ENCODE measurements at places on chromosomes 13 and 19.

DNA sequence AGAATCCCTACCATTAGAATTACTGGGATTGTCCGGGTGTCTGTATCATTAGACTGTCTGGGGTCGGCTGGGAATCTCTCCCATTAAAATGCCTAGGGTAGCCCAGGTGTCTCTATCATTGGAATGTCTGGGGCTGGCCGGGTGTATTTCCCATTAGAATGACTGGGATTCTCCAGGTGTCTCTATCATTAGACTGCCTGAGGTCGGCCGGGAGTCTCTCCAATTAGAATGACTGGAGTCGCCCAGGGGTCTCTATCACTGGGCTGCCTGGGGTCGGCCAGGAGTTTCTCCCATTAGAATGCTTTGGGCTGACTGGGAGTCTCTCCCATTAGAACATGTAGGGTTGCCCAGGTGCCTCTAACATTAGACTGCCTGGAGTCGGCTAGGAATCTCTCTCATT lies 1560.7 kb downstream of the UQCRFS1 start:
- ATAC-seq: no peak

DNA sequence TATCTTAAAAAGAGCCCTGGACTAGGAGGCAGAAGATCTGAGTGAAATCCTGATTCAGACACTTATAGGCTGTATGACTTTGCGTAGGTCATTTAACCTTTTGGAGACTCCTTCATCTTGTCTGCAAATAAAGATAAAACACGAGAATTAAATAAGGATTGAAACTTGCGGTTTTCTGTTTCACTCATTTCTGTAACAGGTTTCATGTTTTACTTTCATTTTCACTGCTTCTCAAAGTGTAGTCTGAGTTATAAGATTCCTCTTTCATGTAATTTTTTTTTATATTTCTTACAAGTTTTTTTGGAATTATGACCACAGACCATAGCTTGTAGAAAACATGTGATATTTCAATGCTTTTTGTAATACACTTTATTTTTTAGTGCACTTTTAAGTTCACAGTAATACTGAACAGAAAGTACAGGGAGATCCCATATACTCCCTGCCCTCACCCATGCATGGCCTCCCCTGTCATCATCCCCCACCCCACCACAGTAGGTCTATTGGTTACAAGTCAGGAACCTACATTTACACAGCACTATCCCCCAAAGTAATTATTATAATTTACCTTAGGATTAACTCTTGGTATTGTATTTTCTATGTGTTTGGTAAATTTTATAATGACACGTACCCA lies 174.6 kb downstream of the ITGBL1 start:
- ATAC-seq: peak; percentile 93

DNA sequence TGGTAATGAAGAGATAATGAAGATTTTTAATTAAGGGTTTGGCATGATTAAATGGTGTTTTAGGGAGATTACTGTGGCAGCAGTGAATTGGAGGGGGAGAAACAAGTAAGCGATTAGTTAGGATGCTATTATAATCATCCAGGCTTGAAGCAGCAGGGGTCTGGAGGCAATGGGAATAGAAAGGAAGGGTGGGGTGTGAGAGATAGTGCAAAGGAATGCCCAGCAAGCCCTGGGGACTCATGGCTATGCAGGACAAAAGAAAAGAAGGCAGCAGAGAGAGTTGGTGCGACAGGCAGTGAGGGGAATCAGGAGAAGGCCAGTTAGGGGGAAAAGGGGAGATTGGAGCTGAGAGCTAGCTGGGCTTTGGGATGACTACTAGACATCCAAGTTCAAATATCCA lies 34.5 kb downstream of the SOX21 start:
- ATAC-seq: no peak

DNA sequence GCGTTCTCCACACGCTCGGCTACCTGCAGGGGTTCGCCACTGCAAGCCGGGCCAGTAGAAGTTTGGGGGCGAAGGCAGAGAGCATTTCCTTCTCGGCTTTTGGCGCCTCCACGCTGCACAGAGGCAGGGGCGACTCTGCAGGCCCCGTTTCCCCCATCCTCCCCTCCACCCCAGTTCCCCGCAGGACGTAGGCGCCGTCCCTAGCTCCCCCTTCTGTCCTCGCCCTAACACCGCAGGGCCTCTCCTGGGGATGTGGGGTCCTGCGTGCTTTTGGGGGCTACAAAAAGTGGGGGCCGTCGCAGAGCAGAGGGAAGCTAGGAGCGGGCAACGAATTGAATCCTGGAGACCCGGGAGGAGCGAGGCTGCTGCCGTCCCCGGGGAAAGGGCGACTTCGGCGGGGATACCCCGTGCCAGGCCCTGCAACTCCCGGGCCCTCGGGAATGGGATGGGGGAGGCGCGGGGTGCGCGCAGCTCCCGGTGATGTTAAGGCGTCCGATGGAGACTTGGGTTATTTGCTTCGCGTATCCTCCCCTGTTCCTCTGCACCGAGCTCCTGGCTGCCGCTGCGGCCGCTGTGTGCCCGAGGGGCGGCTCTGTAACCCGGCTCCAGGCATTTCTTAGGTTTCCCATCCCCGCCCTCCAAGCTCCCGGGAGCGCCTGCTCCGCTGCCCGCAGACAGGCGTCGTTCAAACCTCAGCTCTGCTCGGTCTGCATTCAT lies 255.9 kb upstream of the SOX21 start:
- peak; percentile 36 for ATAC-seq

GRCh38 chr19:33740811-33741396 lies 55.8 kb upstream of the KCTD15 start:
- no peak for ATAC-seq

- no peak for ATAC-seq
These were observed 3.0 kb upstream of the PTGER1 start for GRCh38 chr19:14478113-14478545.

Data from stimulated activated memory B cell treated with anti-CD40 and anti-IgM and Interleukin-4, amounts not matched to agents 10 μg/mL and 1 μg/mL and 100 μg/mL, for 72 hours (primary cell).